ENCODE measurements at places on chromosomes 7 and 10. TPM values are rescaled to one million over a fixed set of nuclear protein-coding genes. Genes with fewer than 3 reads are reported as not detected.

GRCh38 chr7:156764016-156764669, 123.6 kb downstream of the RNF32 start:
- DNase-seq: peak; percentile 55

DNA sequence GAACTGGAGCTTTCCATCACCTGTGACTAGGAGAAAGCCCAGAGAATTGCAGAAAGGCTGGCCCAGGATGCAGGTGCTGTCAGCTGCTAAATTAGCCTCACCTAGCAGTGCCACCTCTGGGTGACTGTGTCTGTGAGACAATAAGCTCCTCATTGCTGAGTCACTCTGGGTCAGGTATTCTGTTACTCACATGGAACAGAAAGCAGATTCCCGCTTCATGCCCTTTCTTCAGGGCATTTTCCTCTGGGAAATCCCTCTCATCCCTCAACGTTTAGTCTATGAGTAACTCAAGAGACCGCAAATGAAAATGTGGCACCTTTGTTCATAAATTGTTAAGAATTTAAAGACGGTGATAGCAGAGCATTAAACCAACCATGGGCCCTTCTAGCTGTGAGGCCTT, 184.0 kb downstream of the ADAM12 start:
- DNase-seq: no peak

DNA sequence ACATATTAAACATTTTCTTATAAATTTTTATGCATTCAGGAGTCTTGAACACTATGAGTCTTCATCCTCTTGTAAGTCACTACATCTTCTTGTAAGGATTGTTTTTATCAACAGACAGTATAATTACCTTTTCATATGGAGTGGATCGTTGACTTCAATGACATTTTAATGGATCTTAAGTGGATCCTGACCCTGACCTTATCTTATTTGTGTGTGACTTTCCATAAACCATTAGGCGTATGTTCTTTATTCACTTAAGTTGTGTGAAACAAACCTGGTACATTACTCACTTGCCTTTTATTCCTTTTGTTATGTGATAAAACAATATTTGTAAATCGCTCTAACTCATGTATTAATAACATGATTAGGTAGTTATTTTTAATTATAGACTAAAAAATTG, 18.5 kb upstream of the SEMA3C start:
- no peak for DNase-seq

Gene SEC61A2
- 21.7 TPM for polyA plus RNA-seq

DNA sequence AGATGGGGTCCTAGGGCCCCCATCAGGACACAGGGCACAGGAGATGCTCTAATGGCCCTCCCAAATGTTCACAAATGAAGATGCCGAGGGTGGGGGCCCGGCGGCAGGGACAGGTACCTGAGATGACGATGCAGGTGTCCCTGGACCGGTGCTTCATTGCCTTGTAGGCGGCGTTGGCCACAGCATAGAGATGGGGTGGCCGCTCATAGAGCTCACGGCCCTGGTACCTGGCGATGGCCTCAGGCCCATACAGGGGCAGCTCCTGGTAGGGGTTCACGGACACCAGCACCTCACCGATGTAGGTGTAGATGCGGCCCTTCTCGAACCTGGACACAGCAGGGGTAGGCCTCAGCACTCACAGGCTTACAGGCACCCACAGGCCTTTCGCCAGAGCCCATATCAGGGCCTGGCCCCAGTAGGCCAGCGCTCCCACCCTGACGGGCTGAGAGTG, 2.0 kb downstream of the MYO1G start:
- no peak for DNase-seq

- DNase-seq: no peak
Observed at GRCh38 chr10:110221044-110221720, 13.8 kb downstream of the MXI1 start.

- DNase-seq: no peak
Observed at GRCh38 chr10:127356360-127356759, 160.0 kb upstream of the INSYN2A start.

Gene RADIL
- polyA plus RNA-seq: 2.1 TPM

GRCh38 chr7:103113164-103113563, 35.7 kb downstream of the NAPEPLD start:
- DNase-seq: no peak

GRCh38 chr7:81367326-81367931, 402.4 kb downstream of the HGF start:
- DNase-seq: no peak

All from renal cortex interstitium (tissue), 15 donors.